ENCODE measurements at places on chromosomes 3 and 15. TPM values are rescaled to one million over a fixed set of nuclear protein-coding genes. Genes with fewer than 3 reads are reported as not detected.

Gene C3orf20
- 0.10 TPM for total RNA-seq

Gene ACTC1
- not detected for total RNA-seq

Gene C2CD4B
- total RNA-seq = 3.5 TPM

Gene CIB2
- total RNA-seq = 0.77 TPM
